ENCODE measurements at places on chromosomes 1 and 21. TPM values are rescaled to one million over a fixed set of nuclear protein-coding genes. Genes with fewer than 3 reads are reported as not detected.

The FMO1 gene
- not detected for total RNA-seq

The OPTC gene
- not detected for total RNA-seq

The TFAP2E gene
- 1.8 TPM for total RNA-seq

The AMY2A gene
- total RNA-seq, result not detected

The SPATA1 gene
- 3.3 TPM for total RNA-seq

DNA sequence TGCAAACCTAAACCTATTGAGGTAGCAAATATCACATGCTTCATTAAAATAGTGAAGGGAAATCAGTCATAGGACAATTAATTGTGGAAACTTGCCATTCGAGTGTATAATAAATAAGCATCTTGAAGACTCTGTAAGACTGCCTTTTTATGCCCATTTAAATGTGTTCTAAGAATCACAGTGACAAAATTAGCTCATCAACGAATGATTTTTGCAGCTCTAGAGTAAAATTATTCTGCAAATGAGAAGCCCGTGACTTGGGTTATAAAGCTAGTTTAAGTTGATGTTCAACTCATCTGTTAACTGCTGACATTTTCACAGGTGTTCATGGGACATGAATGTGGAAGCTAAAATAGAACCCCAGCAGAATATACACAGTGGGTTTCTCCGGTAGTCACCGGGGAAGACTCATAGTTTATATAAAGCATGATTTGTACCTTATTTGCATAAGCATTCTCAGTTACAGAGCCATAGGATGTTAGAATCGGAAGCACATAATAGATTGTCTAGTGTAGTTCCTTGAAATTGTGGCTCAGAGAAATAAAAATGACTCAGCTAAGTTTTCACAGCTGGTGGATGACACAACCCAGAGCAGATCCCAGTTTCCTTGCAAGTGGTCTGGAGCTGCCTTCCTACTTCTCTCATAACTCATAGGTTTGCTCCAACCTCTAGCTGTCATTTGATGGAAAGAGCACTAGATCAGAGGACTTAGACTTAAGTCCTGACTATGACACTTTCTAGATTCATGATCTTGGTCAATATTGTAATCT is 107.3 kb downstream of the UCHL5 start:
- no peak for DNase-seq

GRCh38 chr1:211928993-211929637 is 98.6 kb upstream of the LPGAT1 start:
- no peak for DNase-seq

DNA sequence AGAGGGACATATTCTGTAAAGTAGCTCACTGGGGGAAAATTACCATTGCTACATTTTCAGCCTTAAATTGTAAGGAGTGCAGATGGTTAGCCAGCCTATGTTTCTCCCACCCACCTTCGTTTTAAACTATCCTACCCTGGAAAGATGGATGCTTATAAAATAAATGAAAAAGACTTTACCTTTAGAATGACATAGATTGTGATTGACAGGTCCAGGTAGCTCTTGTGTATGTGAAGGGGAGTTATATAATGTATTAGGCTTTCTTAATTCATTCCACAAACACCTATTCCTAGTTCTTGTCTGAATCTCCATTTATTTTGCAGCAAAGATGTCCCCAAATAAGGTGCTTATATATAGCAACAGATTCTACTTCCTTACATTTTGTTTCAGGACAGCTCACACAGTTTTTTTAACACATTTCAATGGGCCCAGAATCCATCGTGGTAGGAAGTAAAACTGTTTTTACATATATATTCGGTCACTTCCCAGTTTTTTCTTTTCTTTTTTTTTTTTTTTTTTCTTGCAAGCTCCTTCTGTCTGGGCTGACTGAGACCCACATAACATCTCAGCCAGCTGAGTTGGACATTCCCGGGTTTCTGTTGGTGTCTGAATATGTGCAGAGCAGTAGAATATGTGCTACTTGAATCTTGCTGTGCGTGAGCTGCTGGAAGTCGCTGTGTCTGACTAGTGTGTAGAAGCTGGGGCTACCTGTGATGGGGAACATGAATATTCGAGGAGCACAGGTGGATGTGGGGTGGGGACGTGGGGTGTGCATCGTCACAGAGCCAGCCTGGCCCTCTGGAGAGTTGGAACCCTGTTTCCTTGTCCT is 27.8 kb downstream of the UCK2 start:
- no peak for DNase-seq

DNA sequence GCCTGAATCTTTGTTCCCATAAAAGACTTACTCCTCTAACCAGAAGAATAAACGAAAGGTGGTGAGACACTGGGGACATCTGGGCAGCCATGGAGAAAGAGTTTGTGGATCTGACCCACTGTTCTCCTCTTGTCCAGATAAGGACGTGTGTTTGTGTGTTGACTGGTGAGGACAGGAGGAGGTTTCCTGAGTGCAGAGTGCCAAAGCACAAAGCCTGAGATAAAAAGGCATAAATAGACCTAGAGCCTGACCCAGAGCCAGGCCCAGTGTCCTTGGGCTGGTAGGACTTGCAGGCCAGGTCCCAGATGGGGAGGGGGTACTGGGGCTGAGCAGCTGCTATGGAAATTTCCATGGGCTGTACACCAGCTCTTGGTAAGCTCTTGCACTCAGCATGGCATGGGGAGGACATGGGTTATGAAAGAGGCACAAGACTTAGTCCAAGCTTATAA is 19.6 kb upstream of the COQ8A start:
- DNase-seq, result no peak

DNA sequence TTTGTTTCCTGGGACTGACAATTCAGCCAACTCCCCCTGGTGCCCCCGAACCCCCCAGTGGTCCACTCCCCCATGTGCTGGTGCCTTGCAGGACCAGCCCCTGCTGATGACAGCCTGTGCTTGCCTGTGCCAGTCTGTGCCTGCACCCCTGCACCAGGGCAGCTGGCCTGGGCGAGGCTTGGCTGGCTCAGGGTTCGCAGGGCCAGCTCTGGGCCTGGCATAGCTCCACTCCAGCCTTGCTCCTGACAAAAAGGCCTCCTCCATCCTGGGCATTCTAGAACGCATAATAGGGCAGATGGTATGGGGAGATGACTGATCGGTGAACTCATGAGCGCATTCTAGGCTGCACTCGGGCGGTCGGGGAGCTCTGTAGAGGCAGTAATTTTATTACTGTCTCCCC is 5.4 kb downstream of the CNTN2 start:
- no peak for DNase-seq

- DNase-seq, result no peak
Measured at GRCh38 chr1:57832612-57833011, 408.8 kb upstream of the DAB1 start.

- peak; percentile 82 for DNase-seq
Measured at GRCh38 chr1:201480231-201481003, 11.4 kb upstream of the PHLDA3 start.

GRCh38 chr1:58782178-58783089 is 1.4 kb downstream of the JUN start:
- peak; percentile 79 for DNase-seq

- DNase-seq, result no peak
Measured at GRCh38 chr1:37298769-37299168, 175.6 kb upstream of the ZC3H12A start.
